ENCODE measurements at places on chromosomes 16 and 17.

DNA sequence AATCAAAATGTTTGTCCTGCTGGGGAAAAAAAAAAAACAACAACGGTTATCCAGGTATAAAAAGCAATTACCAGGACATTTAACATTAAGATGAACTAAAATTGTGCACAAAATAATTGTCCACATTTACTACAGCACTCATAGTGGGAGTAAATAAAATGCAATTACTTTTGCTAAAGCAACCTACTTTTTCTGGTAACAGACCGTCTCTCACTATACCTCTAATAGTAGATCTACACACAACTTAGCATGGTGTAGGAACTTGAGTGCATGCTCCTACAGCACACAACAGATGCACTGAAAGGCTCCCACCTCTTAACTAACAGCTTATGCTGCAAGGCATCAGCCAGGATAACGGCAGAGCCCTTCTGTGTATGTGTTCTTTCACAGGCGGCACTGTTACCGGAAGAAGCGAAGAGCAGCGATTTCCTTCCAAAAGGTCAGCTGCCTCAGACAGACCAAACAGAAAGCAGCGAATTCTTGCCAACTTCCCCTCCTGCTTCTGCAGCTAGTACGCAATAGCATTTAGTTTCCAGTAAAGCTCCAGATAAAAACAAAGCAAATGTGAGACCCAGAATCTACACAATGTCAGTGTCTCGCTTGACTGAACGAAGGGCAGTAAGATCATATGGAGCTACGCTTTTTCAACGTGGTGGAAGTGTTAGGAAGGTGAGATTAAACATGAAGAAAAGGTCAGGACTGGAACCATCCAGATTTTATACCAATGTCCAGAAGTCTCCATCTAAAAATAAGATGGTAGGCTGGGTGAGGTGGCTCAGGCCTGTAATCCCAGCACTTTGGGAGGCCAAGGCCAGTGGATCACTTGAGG is 27.6 kb downstream of the STAT5B start:
- no peaks in the 10 kb centered on the region for H3K27me3 ChIP-seq
- peak; percentile 99 for DNase-seq
- no peaks in the 10 kb centered on the region for H3K4me1 ChIP-seq
- H3K27ac ChIP-seq: peak overlapping the region; percentile 93
- H3K36me3 ChIP-seq: no peaks in the 10 kb centered on the region

GRCh38 chr17:70892527-70892926 is 723.2 kb downstream of the KCNJ2 start:
- no peak overlapping the region for H3K4me3 ChIP-seq
- H3K27me3 ChIP-seq: no peaks in the 10 kb centered on the region
- H3K27ac ChIP-seq: no peak overlapping the region
- no peaks in the 10 kb centered on the region for H3K36me3 ChIP-seq

- H3K4me3 ChIP-seq: no peak overlapping the region
- H3K27ac ChIP-seq: no peak overlapping the region
- no peaks in the 10 kb centered on the region for H3K27me3 ChIP-seq
- H3K36me3 ChIP-seq: no peaks in the 10 kb centered on the region
- DNase-seq: peak; percentile 89
Observed at GRCh38 chr16:72159386-72159785, 12.6 kb downstream of the PMFBP1 start.

DNA sequence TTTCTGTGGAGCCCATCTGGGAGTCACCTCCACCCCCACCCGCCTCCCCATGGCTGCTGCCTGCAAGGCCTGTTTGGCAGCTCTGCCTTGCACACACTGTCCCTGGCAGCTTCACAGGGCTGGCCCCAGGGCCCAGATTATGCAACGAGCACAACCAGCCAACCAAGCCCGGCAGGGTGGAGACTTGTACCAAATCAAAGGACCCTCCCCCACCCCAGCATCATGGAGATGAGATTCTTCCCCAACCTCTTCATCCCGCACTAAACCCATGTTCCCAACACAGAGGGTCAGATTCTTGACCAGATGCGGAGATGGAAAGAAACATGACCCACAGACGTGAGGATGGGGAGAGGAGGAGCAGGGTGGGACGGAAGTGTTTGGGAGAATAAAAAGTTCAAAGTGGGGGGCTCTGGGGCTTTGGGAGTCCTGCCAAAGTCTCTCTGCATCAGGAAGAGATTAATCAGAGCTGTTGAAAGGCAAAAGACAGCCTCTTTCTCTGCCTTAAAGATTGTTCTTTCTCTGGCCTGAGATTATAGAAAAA is 3.8 kb downstream of the SMARCD2 start:
- H3K27ac ChIP-seq: peak overlapping the region; percentile 63
- peaks cover 18% of the 10 kb centered on the region for H3K36me3 ChIP-seq
- H3K4me1 ChIP-seq: peaks cover 47% of the 10 kb centered on the region
- DNase-seq: peak; percentile 95

- H3K27me3 ChIP-seq: no peaks in the 10 kb centered on the region
- H3K4me1 ChIP-seq: no peaks in the 10 kb centered on the region
- H3K27ac ChIP-seq: peak overlapping the region; percentile 39
Observed at GRCh38 chr17:15038656-15039055, 226.5 kb downstream of the PMP22 start.
